DMS79 (cell line): ENCODE measurements at places on chromosomes 11 and 22.

- no peak for DNase-seq
Observed at GRCh38 chr22:38881997-38882879, 10.2 kb upstream of the CBX6 start.

- no peak for DNase-seq
Observed at GRCh38 chr22:47564158-47564450, 801.7 kb downstream of the TBC1D22A start.

- no peak for DNase-seq
Observed at GRCh38 chr11:6219359-6219758, 14.0 kb downstream of the C11orf42 start.

- DNase-seq = no peak
Observed at GRCh38 chr11:45603946-45604682, 61.3 kb downstream of the CHST1 start.

DNA sequence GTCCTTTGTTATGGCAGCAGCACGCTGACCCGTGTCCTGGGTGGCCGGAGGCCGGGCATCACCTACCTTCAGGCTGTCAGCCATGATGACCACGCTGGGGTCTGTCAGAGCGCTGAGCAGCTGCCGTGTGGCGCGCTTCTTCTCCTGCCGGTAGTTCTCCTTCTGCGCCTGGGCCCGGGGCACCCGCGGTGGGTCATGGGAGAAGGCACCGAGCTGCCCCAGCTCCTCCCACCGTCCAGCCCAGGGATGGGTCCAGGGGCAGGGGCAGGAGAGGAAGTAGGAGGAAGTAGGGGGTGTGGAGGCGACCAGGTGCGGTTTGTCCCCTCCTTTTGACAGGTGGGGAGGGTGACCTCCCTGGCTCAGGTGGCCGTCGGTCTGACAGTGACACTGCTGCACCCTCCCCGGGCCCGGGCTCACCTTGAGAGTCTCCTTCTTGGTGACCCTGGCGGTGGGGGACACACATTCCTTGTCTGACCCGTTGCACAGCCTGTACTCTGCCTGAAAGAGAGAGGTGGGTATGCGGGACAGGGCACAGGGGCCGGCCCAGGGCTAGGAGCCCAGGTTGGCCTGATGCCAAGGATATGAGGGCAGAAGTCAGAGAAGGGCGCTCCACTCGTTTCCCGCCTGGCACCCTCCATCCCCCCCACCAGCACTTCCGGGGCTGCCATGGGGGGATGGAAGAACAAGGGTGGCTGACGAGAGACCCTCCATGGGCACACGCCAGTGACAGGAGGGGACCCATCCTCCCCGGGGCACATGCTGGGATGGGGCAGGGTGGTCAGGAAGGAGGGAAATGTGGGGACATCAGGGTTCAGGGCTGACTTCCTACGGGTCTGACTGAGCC is 43.0 kb downstream of the OSBPL5 start:
- no peak for DNase-seq

- peak; percentile 89 for DNase-seq
Observed at GRCh38 chr11:44564670-44565210, 723 bp upstream of the CD82 start.

GRCh38 chr11:1628506-1629325 is 859 bp upstream of the KRTAP5-5 start:
- DNase-seq = no peak

- no peak for DNase-seq
Observed at GRCh38 chr22:17703811-17704210, 65.3 kb downstream of the BCL2L13 start.

GRCh38 chr11:36774603-36775002 is 176.6 kb upstream of the RAG2 start:
- no peak for DNase-seq

GRCh38 chr11:115527534-115528125 is 23.4 kb upstream of the CADM1 start:
- DNase-seq = peak; percentile 66

DNA sequence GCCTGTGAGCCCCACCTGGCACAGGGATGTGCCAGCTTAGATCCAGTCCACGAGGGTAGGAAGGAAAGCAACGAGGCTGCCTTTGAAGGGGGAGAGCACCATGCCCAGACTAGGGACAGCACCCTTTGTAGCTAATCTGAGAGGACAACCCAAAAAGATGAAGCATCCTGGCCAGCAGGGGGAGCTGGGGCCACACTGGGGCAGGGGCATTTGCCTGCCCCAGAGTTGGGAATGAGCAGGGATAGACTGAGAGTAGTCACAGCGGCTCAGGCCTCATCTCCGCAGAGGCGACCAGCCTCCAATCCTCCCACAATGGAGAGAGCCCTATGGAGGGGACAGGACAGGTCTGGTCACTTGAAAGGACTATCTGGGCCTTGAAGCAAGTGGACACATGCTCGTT is 16.4 kb downstream of the LMO1 start:
- DNase-seq = no peak

DNA sequence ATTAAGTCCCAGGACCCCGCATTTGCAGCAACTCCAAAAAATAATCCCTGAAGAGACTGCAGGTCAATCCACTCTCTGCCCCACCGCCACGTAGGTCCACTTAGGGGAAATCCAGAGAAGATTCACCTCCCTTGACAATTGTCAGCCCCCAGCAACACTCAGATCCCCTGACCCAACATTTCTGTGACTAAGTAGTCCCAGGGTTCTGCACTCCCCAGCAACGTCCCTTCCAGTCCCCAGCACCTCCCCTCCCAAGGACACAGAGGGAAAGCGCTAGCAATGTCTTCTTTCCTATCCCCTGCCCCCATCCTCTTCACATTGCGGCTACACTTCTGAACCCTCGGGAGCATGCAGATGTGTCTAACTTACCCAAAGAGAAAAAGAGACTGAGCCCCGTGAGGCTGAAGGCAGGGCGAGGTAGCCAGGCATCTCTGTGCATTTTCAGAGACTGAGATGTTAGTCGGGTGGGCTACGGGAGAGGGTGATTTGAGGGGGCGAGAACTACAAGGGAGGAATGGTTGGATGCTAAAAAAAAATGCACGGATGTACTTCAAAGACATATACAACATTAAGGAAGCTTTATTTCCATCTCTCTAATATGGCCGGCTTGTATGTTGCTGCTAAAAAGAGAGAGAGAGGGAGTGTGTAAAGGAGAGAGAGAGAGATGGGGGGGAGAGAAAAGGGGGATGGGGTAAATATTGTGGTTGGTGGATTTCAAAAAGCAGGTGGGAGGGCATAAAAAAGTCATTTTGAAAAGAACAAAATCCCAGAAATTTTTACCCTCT is at the start of gene SCN2B:
Gene SCN2B (minus strand): TSS at position 647 of the 785 bp plus-strand sequence. CDS start 208 bp downstream, at position 439.
- DNase-seq = no peak

GRCh38 chr11:10796191-10796590 is 12.5 kb downstream of the EIF4G2 start:
- no peak for DNase-seq

- DNase-seq = no peak
Observed at GRCh38 chr22:46801826-46802607, 39.6 kb downstream of the TBC1D22A start.

DNA sequence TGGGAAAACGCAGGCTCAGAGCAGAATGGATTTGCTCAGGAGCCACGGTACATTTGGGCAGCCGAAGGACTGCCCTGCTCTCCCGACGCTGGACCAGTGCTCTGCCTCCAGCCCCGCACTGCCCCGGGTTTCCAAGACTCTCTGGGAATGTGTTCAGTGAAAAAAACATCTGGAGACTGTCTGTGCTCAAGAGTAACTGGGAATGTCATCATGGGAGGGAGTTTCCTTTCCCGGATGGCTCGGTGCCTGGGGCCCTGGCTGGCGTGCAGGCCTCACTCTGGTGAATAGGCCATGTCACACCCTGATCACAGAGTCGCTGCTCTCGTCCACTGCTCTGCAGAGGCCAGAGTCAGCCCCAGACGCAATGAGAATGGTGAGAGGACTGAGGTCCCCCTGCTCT is 9.8 kb upstream of the APOL6 start:
- DNase-seq = no peak

DNA sequence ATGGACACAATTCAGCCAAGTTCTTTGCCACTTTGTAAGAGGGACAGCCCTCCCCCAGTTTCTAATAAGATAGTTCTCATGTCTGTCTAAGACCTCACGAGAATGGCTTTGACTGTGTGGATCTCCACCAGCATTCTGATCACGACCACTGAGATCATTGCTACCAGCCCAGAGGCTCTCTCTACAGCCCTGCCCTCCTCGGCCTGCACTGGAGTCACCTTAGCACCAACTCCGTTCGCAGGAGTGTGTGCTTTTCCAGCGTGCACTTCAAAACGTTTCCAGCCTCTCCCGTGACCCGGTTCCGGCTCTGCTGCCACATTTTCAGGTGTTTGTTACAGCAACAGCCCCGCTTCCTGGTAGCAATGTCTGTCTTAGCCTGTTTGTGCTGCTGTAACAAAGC is 26.2 kb downstream of the TSPAN32 start:
- DNase-seq = no peak

GRCh38 chr11:80521592-80521991 is 1080.8 kb upstream of the TENM4 start:
- DNase-seq = no peak

DNA sequence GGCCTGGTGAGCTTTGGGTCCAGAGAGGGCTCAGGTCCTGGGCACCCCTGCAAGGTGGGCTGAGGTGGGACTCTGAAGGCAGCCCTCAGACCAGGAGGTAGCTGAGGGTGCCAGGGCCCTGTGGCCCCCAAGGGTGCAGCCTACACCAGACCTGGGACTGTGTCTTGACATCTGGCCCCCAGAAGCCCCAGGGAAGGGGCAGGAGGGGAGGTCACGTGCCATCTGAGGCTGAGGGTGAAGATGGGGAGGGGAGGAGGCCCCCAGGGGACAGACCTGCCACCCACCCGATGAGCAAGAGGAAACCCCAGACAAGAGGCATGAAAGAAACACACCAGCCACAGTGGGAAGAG is 520.2 kb downstream of the BRD1 start:
- DNase-seq = no peak

DNA sequence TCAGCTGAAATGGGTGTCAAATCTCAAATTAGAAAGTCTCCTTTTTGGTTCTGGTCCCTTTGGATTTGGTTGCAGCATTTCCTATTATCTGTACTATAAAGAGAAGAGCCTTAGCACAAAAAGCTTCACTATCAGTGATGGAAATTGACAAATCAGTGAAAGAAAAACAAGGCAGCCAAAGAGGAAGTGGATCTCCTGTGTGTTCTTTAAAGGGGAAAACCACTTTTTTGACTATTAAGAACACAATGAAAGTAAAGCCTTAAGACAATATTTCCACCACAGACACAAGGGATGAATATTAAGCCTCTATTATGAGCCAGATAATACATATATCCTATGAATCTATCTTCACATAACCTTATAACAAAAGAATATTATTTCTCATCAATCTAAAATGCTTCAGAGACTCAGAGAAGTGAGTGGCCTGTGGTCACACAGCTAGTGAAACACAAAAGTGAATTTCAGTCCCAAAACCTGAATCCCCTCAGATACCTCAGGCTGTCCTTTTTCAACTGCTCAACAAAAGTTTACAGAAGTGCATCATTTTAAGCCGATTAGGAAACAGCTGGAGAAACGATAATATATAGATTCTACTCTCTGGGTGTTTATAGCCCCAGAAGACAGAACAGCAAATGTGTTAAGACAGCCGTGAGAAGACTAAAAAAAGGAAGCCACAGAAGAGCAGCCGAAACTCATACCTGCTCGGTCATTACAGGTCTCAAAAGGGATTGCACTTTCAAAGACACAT is 24.4 kb upstream of the FSHB start:
- no peak for DNase-seq

DNA sequence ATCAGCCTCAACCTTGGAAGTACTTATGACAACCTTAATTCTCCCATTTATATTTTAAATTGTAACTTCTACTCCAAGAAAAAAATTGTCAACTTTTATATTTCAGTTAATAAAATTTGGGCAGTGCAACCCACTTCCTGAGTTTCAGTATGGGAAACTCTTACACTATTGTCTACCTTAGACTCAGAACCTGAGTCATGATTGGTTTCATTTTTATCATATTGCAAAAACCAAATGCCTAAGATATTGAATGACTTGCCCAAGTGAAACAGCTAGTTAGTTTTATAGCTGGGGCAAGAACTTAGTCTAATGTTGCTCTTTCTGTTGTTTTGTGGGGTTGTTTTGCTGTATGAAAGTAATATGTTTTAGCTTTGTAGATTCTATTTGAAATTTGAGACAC is 334.0 kb upstream of the ARHGAP42 start:
- DNase-seq = no peak

DNA sequence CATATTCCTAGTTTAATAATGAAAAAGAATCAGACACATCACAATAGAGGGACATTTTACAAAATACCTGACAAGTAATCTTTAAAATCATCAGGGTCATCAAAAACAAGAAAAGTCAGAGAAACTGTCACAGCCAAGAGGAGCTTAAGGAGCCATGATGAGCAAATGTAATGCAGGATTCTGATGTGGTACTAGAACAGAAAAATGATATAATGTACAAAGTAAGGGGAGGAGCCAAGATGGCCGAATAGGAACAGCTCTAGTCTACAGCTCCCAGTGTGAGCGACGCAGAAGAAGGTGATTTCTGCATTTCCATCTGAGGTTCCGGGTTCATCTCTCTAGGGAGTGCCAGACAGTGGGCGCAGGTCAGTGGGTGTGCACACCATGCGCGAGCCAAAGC is 198.0 kb upstream of the FAT3 start:
- DNase-seq = no peak

GRCh38 chr11:78783846-78784245 is 209.2 kb upstream of the NARS2 start:
- DNase-seq = no peak

GRCh38 chr22:25741692-25742626 is at the start of gene MYO18B:
Gene MYO18B (plus strand): TSS chr22:25742188. CDS start chr22:25761093, 18,905 bp downstream.
- no peak for DNase-seq

GRCh38 chr11:104968856-104969776 is 742 bp upstream of the CASP4 start:
- no peak for DNase-seq
